ENCODE measurements at places on chromosomes 6 and 20.

DNA sequence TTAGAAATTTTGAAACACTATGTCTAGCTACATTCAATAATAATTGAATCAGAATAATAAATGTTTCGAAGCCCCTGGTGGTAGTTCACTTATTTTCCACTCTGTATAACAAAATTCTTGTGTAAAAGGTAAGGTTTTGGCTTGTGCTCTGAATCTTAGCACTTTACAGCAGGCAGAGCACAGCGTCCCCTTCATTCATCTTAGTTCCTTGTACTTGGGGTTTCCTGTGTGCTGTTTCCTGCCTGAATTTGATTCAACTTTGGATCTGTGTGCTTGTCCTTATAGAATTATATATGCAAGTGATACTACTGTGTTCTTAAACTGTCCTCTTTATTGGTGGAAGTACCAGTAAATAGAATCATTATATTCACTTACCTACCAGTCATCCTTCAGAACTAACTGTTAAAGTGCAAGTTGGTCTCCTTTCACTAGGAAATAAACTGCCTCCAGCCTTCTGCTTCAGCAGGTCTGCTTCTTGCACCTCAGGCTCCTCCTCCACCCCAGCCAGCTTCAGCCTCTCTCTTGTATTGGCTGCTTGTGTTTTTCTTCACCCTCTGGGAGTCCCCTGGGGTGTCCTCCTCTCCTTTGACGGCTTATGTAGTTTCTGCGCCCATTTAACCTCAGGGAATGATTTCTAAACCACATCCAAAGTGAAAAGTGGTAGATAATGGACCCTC lies 28.8 kb upstream of the TULP4 start:
- DNase-seq, result no peak

GRCh38 chr6:43724914-43725642 lies 37.5 kb upstream of the MRPS18A start:
- peak; percentile 25 for DNase-seq

DNA sequence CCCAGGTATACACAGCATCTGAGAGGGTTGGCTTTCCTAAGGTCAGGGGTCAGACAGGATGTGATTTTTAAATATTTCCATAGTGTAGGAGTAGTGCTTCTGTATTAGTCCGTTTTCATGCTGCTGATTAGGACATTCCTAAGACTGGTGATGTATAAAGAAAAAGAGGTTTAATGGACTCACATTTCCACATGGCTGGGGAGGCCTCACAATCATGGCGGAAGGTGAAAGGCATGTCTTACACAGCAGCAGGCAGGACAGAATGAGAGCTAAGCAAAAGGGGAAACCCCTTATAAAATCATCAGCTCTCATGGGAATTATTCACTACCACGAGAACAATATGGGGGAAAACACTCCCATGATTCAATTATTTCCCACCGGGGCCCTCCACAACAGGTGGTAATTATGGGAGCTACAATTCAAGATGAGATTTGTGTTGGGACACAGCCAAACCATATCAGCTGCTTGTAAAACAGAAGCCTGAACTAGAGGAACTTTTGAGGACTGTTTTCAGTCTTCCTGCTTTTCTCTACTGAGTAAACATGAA lies 91.0 kb upstream of the MEI4 start:
- no peak for DNase-seq

DNA sequence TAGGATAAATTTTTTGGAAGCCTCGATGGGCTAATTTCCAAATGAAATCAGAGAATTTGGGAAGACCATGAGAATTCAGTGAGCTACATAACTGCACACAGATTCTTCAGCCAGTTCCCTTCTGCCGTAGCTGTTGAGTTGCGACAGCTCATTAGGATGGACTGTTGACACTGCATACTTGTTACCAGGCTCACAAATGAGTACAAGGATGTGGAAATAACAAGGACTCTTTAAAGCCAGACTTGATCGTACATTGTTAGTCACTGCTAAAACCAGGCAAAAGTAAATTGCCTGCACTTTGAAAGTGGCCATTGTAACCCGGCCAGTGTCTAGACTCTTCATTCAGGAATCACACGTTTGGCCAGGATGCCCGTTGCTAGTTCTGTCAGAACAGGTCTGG lies 37.0 kb downstream of the NDUFAF5 start:
- no peak for DNase-seq

DNA sequence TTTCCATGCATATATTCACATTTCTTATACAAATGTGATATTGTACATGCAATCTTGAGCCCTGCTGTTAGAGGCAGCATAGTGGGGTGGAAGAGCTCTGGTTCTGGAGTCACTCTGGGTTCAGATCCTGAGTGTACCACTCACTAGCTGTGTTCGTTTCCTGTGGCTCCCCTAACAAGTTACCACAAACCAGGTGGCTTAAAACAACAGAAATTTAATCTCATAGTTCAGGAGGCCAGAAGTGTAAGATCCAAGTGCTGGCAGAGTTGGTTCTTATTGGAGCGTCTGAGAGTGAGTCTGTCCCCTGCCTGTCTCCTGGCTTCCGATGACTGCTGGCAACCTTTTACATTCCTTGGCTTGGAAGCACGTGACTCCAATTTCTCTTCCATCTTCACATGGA lies 115.6 kb downstream of the MAP3K7 start:
- no peak for DNase-seq

GRCh38 chr6:142784344-142784743 lies 160.6 kb downstream of the HIVEP2 start:
- no peak for DNase-seq

DNA sequence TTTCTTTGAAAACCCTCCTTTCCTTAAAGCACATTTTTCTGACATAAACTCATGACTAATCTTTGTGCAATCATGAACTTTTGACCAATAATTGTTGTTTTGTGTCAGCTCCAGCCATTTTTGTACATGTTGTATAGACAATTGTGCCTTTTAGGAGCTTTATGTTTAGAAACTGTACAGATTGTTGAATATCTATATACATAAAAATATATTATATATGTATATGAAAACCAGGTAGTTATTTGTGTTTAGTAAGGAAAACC lies 125.7 kb upstream of the EDN1 start:
- no peak for DNase-seq

DNA sequence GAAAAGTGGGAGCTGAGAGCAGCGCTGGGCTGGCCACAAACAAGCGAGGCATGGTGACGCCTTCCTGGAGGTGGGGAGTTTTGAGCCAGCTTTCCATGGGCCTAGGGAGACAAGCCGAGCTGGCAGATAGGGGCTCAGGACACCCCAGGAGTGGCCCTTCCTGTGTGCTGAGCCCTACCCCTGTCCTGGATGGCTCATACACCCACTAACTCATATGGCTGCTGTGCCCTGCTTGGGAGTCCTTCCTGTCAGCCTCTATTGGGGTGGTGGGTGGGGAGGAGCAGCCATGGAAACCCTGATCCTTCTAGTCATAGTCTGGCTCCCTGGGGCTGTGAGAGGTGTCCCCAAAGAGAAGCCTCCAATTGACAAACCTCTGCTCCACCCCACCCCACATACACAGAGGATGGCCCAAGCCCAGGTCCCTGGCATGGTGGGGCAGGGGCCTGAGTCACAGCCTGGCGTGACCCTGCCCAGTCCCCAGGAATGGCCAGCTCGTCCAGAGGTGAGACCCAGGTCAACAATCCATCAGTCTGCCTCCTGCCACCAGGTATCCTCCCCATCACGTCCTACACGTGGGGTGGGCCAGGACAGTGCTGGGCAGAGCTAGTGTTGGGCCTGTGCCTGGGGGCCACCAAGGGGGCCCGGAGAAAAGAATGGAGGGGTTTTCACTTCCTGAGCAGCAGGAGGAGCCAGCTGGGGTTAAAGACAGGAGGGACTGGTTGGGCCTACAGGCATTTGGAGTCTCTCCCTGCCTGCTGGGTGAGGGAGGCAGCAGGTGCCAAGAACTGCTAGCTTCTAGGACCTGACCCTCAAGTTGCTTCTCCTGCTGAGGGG lies 52.2 kb downstream of the MRPL14 start:
- DNase-seq, result no peak

- DNase-seq, result no peak
These were observed 94.5 kb upstream of the F13A1 start for GRCh38 chr6:6414931-6415330.

DNA sequence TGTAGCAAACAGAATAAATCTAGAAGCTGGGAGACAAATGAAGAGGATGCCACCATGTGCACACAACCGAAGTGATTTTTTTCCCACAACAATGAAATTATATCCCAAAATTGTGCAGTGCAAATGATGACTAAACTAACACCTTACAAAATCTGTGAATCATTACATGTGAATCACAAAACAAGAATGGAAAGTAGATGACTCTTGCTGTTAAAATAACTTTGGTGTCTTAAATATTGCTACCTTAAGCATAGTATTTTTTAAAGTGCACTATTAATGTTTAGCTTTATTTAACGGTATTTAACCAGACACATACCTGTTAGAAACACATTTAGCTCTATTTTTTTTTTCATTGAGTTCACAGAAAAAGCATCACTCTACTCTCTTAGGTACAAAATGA lies 190.8 kb downstream of the TBC1D32 start:
- DNase-seq, result no peak

DNA sequence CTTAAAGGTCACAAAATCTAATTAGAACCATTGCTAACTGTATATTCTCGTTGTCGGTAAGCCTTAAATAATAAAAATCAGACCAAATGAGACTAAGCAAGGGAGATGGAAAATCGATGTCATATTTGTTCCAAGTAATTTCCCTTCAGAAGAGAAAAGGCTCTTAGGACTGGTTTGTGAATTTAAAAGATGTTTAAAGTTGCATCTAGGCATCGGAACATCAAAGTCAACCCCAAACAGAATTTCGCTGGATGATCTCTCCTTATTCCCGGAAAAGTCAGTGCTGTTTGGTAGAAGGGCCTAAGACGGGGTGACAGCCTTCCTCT lies 63.8 kb downstream of the NPEPL1 start:
- no peak for DNase-seq

GRCh38 chr6:14129575-14129974 lies 12.0 kb downstream of the CD83 start:
- DNase-seq, result peak; percentile 88

DNA sequence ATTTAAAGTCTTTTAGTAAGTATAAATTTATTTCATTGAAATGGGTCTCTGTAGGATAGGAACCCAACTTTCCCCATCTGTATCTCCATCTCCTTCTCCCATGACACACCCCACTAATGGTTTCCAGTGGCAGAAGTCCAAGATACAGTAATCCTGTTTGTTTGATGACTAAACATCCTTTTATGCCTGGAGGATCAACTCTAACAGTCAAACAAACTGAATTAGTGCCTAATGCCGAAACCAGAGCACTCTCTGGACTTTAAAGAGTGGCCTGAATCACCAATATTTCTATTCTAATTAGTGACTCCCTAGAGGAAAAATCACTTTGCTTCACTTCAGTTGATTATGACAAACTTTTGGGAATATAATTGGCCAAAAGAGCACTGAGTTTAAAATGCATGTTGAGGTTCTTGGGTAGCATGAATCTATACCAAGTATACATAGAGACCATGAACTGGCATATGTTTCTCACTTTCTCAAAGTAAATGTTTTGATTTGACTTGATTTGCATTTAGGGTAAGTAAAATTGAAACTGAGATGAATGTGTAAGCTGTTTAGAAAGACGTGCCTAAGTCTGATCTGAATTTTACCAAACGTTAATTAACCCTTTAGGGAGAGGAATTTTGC lies 776.4 kb upstream of the NRSN1 start:
- no peak for DNase-seq

GRCh38 chr6:41965429-41966213 lies 24.0 kb upstream of the CCND3 start:
- DNase-seq, result no peak

- no peak for DNase-seq
These were observed 31.4 kb downstream of the GCLC start for GRCh38 chr6:53513519-53513966.

GRCh38 chr6:46796848-46797580 lies 3.8 kb downstream of the MEP1A start:
- no peak for DNase-seq

DNA sequence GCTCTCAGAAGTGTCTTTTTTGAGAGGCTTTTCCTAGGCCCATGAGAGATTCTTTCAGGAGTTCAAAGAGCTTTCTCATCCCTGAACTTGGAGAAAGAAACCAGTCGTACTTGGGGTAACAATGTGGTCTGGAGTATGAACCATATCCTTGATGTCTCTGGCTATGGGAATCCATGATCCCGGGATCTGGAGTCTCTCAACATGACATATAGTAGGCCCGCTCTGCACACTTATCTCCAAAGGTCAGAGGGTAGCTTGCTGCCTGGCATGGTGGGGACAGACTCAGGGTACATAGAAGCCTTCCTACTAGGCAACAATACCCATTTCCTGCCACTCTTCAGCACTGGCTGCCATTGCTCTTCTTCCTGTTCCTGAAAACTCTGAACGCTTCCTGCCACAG lies 42.2 kb upstream of the NFATC2 start:
- no peak for DNase-seq

DNA sequence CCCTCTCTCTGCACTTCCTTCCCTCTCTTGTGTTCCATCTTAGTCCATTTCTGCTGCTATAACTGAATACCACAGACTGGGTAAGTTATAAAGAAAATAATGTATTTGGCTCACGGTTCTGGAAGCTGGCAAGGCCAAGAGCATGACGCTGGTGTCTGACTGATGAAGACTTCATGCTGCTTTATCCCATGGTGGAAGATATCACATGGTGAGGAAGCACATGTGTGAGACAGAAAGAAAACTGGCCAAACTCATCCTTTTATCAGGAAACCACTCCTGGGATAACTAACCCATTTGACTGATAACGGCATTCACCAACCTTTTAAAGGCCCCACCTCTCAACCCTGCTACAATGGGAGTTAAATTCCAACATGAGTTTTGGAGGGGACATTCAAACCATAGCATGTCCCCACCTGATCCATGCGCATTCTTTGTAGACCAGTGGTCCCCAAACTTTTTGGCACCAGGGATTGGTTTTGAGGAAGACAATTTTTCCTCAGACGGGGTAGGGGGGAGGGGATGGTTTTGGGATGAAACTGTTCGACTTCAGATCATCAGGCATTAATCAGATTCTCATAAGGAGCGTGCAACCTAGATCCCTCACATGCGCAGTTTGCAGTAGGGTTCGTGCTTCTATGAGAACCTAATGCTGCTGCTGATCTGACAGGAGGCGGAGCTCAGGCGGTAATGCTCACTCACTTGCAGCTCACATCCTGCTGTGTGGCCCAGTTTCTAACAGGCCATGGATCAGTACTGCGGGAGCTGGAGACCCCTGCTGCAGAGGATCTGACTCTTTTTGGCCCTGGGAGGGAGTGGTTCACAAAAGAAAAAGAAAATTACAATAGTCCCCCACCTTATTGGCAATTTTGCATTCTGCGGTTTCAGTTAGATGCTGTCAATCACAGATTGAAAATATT lies 71.7 kb upstream of the RNF24 start:
- DNase-seq, result no peak

DNA sequence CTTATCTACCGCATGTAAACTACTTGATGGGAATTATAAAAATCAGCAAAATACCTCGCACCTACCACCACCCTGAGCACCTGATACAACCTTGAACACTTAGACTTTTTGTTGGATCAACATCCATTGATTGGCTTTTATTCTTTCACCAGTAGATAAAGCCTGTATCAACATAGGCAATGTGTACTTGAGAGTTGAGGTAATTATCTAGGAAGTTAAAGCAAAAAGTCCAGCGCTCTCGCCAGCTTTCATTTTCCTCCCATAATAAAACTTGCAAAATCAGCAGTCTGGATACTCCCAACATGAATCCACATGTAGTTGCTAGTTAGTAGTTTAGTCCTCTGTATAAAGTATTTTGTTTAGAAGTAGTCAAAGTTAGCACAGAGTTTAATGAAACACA lies 132.0 kb upstream of the PRDM1 start:
- DNase-seq, result no peak
